ENCODE measurements at places on chromosomes 6 and 20.

- DNase-seq: no peak
Observed at GRCh38 chr20:35560541-35560940, 18.7 kb downstream of the ERGIC3 start.

- DNase-seq: no peak
Observed at GRCh38 chr20:48128436-48128835, 343.2 kb upstream of the SULF2 start.

DNA sequence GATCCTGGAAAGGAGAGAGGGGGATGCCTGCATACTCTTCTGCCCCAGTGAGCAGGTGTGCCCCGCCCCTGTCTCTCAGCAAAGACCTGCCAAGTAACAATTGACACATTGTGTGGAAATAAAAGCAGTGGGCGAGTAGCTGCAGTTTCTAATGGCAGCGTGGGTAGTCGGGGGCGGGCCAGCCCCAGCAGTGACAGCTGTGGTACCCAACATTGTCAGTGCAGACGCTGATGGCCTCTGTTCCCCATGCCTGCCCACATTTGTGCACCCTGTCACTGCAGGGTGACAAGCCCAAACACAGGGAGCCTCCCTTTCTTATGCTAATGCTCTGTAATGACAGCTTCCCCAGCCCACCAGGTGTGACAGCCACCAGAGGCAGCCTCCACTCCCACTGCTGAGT is 491.7 kb downstream of the DHX35 start:
- DNase-seq: no peak

- DNase-seq: no peak
Observed at GRCh38 chr6:44305200-44305725, 7.9 kb downstream of the AARS2 start.

GRCh38 chr6:158476389-158476788 is 83.5 kb upstream of the TMEM181 start:
- DNase-seq: no peak

GRCh38 chr6:43207286-43207685 is 22.0 kb downstream of the DNPH1 start:
- DNase-seq: no peak

DNA sequence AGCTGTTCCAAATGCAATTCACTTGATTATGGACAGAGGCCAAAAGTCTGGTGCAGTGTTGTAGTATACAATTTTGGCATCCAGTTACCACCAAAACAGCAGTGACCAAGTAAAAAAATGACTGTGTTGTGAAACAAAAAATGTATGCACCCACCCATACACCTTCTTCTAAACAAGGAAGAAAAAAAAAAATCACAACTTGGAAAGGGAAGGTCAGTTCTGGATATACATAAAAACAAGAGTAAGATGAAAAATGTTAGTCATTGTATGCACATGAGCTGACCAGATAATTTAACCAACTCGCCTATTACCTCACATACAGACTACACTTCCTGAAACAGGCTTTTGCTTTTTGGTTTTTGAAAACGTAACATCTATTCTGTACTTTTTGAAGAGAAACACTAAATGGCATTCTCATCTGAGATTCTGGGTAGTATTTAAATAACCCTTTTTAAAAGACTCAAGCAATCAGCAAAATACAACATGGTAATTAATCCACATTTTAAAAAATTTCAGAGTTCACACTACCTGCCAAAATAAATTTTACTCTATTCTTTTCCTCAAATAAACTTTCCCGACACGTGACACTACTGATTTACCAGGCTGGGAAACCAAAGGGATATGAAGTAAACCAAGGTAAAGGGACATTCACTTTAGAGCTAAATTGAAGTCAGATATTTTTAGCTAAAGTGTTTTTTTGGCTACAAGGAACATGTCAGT is 141.6 kb upstream of the SHLD1 start:
- DNase-seq: no peak

GRCh38 chr6:40425192-40425919 is 161.8 kb downstream of the LRFN2 start:
- DNase-seq: no peak

- DNase-seq: no peak
Observed at GRCh38 chr6:97626671-97627441, 343.8 kb upstream of the MMS22L start.

DNA sequence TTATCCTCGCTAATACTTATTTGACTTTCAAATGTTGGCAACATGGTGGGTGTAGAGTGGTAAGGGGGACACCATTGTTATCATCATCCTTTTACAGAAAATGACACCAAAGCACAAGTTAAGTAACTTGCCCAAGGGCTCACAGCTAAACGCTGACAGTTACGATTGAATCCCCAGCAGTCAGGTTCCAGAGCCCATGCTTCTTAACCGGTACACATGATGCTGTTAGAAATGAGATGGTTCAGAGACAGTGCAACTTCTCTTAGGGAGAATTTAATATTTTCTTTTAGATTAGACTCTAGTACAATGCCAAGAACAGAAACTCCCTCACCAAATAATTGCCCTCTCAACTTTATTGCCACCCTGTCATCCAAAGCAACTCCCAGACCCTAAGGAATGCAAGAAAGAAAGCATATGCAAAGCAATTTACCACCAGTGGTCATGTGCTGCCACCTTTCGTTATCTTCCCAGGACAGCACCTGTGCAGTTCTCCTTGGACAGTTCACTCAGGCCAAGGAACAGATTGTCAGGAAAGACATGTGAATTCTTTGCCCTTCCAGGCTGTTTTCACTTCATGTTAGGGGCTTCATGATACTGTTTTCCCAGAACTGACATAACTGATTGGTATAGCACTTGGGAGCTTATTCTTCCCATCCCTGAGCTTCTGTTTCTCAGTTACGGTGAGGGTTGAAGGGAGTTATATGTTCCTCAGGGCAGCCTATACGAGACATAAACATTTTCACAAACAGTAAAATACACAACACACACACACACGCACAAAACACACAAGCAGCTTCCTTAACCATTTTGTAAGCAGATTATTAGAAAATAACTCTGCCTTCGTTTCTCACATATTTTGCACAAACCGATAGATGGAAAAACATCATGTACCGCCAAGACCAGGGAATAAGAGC is 5.1 kb downstream of the HLA-DMA start:
- no peak for DNase-seq

GRCh38 chr6:118933855-118934460 is 1.0 kb downstream of the MCM9 start:
- no peak for DNase-seq

DNA sequence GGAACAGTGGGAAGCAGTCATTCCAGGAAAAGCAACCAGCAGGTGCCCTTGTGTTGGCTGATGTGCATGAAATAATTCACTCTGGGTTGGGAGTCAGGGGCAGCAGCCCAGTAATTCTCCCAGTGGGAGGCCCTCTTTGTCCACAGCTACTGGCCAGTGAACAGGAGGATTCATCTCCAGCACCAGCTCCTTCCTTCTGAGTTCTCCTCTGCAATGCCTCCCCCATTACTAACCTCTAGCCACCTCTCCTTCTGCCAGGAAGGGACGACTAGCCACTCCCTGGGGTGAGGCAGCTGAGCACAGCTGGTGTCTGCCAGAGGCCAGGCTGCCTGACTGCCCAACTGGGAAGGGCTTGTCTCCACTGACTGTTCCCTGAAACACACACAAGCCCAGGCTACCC is 12.5 kb upstream of the R3HDML start:
- no peak for DNase-seq

GRCh38 chr6:73983367-73983766 is 287.4 kb downstream of the CD109 start:
- DNase-seq: no peak

- DNase-seq: no peak
Observed at GRCh38 chr20:25987073-25987927, 290.6 kb upstream of the ZNF337 start.

DNA sequence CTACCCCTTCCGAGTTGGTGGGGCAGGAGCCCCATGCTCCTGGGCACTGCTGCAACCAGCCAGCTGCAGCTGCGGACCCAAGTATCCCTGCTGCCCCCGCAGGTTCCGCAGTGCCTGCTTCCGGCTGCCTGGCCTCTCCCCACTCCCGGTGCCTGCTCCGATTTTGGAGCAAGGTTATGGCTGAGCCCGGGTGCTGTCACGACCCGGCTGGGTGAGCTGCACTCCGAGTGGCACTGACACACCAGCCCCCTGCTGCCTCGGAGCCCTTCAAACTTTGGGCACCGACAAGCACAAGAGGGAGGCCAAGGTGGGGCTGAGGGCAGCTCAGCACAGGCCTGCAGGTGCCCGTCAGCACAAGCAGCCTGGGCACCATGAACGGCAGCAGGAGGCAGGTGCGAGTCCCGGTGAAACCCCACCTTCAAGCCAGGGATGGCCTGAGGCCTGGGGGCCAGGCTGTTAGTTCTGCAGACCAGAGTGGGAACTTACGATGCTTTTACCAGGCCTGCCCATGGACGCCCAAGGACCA is 25.9 kb upstream of the HACE1 start:
- DNase-seq: no peak

DNA sequence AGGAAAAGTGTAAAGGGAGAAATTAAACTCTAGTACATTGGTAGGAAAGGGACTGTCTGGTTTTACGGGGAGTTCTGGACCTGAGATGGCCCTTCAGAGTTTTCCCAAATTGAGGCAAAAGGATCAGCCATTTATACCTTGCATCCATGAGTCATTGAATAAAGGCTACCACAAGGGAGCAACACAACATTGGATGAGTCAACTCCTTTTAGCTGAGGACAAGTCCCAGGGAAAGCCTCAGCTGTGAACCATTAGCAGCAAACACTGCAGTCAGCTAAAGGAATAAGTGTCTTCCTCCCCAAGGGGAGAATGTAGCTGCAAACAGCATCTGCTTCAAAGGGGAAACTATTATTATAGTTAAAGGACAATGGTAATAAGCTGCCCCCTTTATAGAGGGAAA is 468.7 kb upstream of the ID4 start:
- DNase-seq: no peak

- DNase-seq: no peak
Observed at GRCh38 chr20:57586943-57587277, 26.0 kb downstream of the PCK1 start.

- no peak for DNase-seq
Observed at GRCh38 chr6:15400572-15401004, 154.7 kb downstream of the JARID2 start.

GRCh38 chr6:13517116-13517515 is 29.7 kb upstream of the GFOD1 start:
- no peak for DNase-seq

GRCh38 chr20:35398660-35399144 is 13.1 kb downstream of the UQCC1 start:
- DNase-seq: no peak

DNA sequence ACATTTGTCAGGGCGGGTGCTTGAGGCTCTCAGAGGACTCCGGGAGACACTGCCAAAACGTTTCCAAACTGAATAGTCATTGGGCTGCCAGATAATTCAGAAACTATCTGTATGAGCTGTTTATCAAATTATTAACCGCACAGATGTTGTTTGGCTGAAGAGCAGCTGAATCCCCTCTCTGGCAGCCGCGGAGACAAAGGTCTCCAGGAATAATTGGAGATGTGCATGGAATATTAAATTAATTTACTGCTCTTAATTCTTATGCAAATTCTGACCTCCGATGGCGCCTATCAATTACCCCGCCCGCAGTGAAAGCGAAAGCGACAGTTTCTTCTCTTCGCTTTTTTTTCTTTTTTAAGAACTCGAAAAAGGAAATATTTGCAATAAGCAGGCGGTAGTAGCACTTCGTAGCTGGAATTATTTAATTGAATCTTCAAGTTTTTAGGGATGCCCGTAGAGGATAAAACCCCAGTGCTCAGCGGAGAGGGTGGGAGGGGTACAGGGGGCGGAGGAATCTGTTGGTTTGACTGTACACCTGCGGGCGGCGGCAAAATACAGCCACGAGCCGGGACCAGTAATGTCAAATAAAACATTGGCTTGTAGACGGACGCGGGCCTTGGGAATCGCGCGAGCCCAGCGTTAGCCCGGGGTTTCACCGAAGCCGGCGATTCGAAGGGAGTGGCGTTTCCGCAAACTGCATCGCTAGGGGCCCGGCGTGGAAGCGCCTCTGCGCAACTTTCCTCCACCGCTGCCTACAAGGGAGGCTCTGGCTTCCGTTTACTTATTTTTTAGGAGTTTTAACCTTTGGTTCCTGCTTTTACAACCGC is 6.2 kb downstream of the LINC00237 start:
- peak; percentile 22 for DNase-seq

DNA sequence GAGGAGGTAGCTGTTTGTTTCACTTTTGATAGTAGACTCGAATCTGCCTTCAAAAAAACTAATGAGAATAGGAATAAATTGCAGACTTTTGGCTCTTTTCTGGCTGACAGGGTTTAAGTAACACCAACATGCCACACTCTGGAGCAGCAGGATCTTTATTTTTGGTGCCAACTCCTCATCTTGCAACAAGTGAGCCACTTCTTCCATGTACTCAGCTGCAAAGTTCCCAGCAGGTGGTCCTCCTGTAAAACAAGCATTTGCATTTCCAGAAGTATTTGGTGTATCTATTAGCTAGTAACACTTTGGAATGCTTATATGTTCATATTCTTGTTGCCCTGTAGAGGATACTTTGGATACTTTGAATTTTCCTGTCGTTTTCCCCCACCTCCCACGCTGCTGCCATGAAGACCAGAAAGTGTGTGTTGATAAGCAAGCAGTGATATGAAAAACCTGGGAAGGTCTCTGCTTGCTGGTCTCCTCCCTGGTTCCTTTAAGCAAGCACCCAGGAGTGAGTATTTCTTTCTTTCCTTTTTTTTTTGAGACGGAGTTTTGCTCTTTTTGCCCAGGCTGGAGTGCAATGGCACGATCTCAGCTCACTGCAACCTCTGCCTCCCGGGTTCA is 1.0 kb downstream of the ARMH2 start:
- no peak for DNase-seq

- no peak for DNase-seq
Observed at GRCh38 chr6:135710042-135710441, 141.5 kb upstream of the PDE7B start.

- DNase-seq: no peak
Observed at GRCh38 chr6:25542984-25543910, 108.8 kb upstream of the SCGN start.

- DNase-seq: no peak
Observed at GRCh38 chr6:21085643-21086042, 507.9 kb upstream of the SOX4 start.

DNA sequence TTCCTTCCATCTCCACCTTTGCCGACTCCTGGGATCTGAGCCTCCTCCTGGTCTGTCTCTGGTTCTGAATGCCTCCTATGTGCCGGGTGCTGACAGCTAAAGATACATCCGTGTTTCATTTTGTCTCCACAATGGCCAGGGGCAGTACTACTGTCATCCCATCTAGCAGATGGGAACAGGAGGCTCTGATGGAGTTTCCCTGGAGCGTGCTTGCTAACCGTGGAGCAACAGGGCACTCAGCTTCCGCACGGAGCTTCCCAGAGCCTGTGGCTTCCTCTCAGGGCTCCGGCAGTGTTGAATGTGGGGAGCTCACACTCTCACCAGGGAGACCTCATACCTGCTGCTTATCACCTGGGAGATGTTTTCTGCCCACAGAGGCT is 11.9 kb upstream of the NPBWR2 start:
- no peak for DNase-seq

Data from NCI-H1048 (cell line).